Testis (tissue), 5 donors: ENCODE measurements at places on chromosomes 4 and X. TPM values are rescaled to one million over a fixed set of nuclear protein-coding genes. Genes with fewer than 3 reads are reported as not detected.

DNA sequence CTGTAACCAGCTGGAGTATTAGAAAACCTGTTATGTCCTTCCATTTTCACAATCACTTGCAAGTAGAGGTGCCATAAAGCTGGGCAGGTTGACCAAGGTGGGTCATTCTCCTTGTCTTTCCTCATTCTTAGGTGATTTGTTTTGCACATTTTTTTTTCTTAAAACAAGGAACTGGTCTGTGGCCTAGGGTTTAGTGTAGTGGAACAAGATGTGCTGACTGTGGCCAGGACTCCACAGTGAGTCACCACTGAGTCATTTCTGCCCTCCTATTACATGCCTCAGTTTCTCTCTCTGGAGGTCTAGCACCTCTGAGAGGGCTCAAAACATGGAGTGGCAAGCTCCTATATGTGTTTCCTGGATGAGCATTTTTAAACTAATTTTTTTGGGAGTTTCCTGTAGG, 355.9 kb downstream of the GPM6A start:
- DNase-seq, result no peak
- no peak overlapping the region for H3K27ac ChIP-seq
- H3K27me3 ChIP-seq, result no peaks in the 10 kb centered on the region

DNA sequence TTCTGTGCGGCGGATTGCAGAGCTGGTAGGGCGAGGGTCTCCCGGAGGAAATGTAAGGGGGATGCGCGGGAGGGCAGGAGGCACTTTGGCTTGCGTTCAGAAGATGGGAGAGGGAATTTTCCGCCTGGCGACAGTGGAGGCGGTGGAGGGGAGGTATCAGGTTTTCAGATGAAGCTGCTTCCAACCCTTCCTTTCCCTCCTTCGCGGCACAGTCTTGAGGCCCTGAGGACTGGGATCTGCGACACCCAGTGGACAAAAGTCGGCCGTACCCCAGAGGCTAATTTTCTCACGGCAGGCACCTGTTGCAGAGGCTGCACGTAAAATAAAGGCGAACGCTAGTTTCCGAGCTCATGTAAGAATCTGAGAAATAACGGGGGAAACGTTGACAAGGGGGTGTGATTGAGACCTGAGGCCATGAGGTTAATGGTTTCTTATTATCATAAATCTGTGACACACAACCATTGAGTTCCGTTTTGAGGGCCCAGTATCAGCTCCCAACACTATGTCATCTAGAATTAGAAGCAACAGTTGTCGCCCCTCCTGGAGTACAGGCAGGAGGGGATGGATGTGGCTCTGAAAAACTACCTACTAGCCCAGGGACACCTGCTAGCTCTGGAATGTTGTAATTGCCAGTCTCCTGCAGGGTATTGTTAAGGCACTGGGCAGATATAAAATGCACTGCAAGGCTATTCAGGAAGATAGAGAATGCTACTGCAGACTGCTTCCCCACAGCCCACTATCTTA, 1.1 kb downstream of the ZCCHC18 start:
- H3K4me3 ChIP-seq, result peak overlapping the region; percentile 69
- peaks cover 3% of the 10 kb centered on the region for H3K4me1 ChIP-seq
- H3K27ac ChIP-seq, result no peak overlapping the region
- no peaks in the 10 kb centered on the region for H3K27me3 ChIP-seq

GRCh38 chr4:25914670-25915352, 791 bp downstream of the SMIM20 start:
- H3K27me3 ChIP-seq, result no peaks in the 10 kb centered on the region
- no peaks in the 10 kb centered on the region for H3K36me3 ChIP-seq
- DNase-seq, result no peak
- no peaks in the 10 kb centered on the region for H3K4me1 ChIP-seq
- peak overlapping the region; percentile 89 for H3K27ac ChIP-seq

- no peak overlapping the region for H3K4me3 ChIP-seq
- no peaks in the 10 kb centered on the region for H3K36me3 ChIP-seq
- H3K27me3 ChIP-seq, result no peaks in the 10 kb centered on the region
- no peak overlapping the region for H3K27ac ChIP-seq
These were observed 58.5 kb upstream of the PABPC4L start for GRCh38 chr4:134260126-134260525.

DNA sequence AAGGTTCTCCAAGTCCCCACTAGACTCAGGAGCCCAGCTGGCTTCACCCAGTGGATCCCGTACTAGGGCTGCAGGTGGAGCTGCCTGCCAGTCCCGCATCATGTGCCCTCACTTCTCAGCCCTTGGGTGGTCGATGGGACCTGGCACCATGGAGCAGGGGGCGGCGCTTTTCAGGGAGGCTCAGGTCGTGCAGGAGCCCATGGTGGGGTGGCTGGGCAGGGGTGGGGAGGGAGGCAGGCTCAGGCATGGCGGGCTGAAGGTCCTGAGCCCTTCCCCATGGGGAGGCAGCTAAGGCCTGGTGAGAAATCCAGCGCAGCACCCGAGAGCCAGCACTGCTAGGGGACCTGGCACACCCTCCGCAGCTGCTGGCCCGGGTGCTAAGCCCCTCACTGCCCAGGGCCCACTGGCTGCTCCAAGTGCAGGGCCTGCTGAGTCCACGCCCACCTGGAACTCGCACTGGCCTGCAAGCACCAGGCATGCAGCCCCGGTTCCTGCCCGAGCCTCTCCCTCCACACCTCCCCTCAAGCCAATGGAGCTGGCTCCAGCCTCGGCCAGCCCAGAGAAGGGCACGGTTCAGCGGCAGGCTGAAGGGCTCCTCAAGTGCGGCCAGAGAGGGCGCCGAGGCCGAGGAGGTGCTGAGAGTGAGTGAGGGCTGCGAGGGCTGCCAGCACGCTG, 72.7 kb upstream of the SLIT2 start:
- no peaks in the 10 kb centered on the region for H3K27me3 ChIP-seq
- H3K36me3 ChIP-seq, result no peaks in the 10 kb centered on the region
- DNase-seq, result no peak
- no peaks in the 10 kb centered on the region for H3K4me1 ChIP-seq
- no peak overlapping the region for H3K4me3 ChIP-seq

DNA sequence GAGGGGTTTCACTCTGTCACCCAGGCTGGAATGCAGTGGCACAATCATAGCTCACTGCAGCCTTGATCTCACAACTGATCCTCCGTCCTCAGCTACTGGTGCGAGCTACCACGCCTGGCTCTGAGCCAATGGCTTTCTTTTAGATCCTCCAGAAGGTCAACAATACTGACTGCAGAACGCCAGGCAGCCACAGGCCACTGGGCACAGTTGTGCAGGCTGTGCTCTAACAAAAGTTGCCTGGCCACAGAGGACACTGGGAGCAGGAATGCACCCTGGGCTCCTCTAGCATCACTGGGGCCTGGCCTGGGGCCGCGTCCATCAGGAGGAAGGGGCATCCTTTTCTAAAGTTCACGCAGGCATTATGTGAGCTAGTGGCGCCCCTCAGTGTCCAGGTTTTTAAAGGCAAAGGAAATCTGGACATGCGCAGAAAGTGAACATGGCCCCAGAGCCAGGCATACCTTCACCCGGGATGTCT, 14.9 kb upstream of the PORCN start:
- no peak overlapping the region for H3K27ac ChIP-seq
- H3K4me1 ChIP-seq, result no peaks in the 10 kb centered on the region
- peak; percentile 58 for DNase-seq
- H3K27me3 ChIP-seq, result no peaks in the 10 kb centered on the region
- H3K36me3 ChIP-seq, result no peaks in the 10 kb centered on the region

CTAG2 gene
- 27.6 TPM for total RNA-seq

GRCh38 chr4:85607624-85608023, 132.7 kb downstream of the ARHGAP24 start:
- H3K4me1 ChIP-seq, result no peaks in the 10 kb centered on the region
- DNase-seq, result no peak
- H3K27ac ChIP-seq, result no peak overlapping the region

GRCh38 chr4:86461849-86462248, 102.0 kb upstream of the MAPK10 start:
- no peaks in the 10 kb centered on the region for H3K4me1 ChIP-seq
- H3K4me3 ChIP-seq, result no peak overlapping the region
- DNase-seq, result no peak
- H3K27me3 ChIP-seq, result no peaks in the 10 kb centered on the region

GRCh38 chrX:116272322-116272721, 101.8 kb downstream of the AGTR2 start:
- no peaks in the 10 kb centered on the region for H3K4me1 ChIP-seq
- H3K27me3 ChIP-seq, result no peaks in the 10 kb centered on the region
- H3K4me3 ChIP-seq, result no peak overlapping the region
- H3K36me3 ChIP-seq, result no peaks in the 10 kb centered on the region
- no peak for DNase-seq

DGKQ gene
- total RNA-seq, result 20.7 TPM

MXRA5 gene
- 0.68 TPM for total RNA-seq

PIR gene
- 10.3 TPM for total RNA-seq

DNA sequence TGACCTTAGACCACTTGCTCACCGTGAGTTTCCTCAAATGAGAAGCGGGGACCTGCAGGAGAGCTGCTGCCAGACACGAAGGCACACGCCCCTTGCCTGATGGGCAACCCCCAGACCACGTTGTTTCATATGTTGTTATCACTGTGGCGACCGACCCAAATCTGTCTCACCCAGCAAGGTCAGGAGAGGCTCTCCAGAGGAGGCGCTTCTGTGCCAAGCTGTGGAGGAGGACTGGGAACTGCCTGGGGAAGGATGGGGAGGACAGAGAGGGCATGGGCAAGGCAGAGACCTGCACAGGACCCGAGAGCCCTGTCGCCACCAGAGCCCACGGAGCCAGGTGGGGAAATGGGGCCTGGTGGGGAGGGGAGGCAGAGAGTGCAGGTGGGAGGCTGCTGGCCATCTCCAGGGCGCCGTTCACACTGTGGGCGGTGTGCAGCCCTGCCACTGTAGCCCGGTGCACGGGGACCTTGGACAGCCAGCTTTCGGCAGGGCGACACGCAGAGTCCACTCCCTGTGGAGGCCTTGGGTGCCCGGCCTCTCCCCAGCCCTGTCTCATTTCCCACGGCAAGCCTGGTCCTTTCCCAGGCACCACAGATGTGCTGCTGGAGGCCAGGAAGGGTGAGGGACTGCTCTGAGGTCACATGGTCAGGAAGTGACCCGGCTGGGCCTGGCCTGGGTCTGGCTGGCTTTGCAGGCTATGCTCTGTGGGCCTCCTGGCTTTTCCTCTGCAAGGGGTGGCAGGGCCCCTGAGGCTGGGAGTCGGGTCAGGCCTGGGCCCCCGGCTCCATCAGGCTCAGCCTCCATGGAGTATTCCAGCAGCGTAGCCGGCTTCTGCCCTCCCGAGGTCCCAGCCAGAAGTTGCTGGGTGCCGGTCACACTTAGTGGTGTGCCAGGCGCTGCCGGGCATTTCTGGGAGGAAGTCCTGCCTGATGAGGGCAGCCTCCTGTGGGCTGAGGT, 3.2 kb downstream of the HTRA3 start:
- H3K27ac ChIP-seq, result no peak overlapping the region
- no peaks in the 10 kb centered on the region for H3K27me3 ChIP-seq
- H3K36me3 ChIP-seq, result no peaks in the 10 kb centered on the region
- no peak for DNase-seq

IL3RA gene
- total RNA-seq, result 5.5 TPM

DNA sequence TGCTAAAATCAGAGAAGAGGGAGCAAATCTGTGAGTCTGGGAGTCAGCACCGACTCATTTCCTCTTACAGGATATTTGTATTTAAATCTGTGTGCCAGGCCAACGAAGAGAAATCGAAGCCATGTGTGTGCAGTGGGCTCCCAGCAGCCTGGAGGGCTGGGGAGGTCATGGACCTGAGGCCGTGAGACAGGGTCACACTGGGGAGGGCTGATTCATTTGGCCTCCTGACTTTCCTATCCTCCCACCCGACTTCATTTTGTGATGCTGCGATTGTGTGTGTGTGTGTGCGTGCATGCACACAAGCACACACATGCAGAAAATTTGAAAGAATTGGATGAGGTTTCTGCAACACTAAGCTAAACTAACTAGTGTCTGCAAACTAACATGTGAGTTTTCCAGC, 48.7 kb upstream of the STX18 start:
- no peaks in the 10 kb centered on the region for H3K27me3 ChIP-seq
- H3K4me1 ChIP-seq, result no peaks in the 10 kb centered on the region
- no peak overlapping the region for H3K27ac ChIP-seq

PLP1 gene
- 111 TPM for total RNA-seq

PPP1R3F gene
- total RNA-seq, result 17.6 TPM

- H3K36me3 ChIP-seq, result no peaks in the 10 kb centered on the region
- H3K4me3 ChIP-seq, result no peak overlapping the region
- no peak for DNase-seq
These were observed 39.6 kb upstream of the SLC7A3 start for GRCh38 chrX:70970482-70970995.

DNA sequence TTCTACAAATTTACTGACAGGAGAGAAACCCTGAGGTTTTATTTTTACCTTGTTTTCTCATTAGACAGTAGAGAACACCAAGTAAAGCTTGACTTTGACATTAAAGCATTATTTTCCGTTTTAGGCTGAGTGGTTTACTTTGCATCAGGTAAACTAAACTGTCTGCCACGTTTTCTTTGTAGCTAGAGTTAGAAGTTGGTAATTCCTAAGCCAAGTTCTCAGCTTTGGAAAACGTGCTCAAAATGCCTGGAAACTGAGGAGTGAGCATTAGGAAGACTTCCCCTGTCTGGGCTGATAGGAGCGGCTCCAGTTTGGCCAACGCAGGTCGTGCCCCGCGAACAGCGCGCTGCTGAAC, 819 bp downstream of the PDLIM3 start:
- H3K27ac ChIP-seq, result peak overlapping the region; percentile 87
- no peaks in the 10 kb centered on the region for H3K27me3 ChIP-seq
- H3K4me3 ChIP-seq, result peak overlapping the region; percentile 77
- DNase-seq, result no peak
- peaks cover 7% of the 10 kb centered on the region for H3K4me1 ChIP-seq
- H3K36me3 ChIP-seq, result no peaks in the 10 kb centered on the region

SLC6A14 gene
- total RNA-seq, result not detected
